H1 (cell line): ENCODE measurements at places on chromosomes 1 and 21.

GRCh38 chr1:8831340-8831739 is 13.9 kb upstream of the RERE start:
- DNase-seq, result no peak
- H3K27me3 ChIP-seq, result no peaks in the 10 kb centered on the region
- no peaks in the 10 kb centered on the region for H3K4me1 ChIP-seq

GRCh38 chr1:36393686-36394085 is 4.0 kb downstream of the LSM10 start:
- peaks cover 6% of the 10 kb centered on the region for H3K36me3 ChIP-seq
- no peak for DNase-seq
- H3K27ac ChIP-seq, result no peak overlapping the region
- H3K4me1 ChIP-seq, result no peaks in the 10 kb centered on the region
- no peaks in the 10 kb centered on the region for H3K27me3 ChIP-seq

DNA sequence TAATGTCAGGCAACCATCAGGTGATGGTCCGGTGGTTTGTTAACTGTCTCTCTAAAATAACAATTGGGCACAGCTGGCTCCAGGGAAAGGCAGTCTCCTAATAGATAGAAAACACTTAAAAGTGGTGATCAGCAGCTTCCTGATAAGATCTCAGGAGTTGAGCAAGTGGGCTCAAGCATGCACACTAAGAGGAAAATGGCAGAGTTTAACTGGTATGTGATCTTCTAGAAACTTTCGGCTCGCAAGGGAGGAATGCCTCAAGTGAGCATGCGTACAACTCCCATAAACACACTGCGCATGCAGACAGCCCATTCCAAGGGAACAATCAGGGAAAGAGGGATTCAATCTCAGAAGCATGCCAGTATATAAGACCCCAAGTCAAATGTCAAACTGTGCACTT is 52.2 kb upstream of the VTCN1 start:
- no peak overlapping the region for H3K4me3 ChIP-seq
- H3K36me3 ChIP-seq, result no peaks in the 10 kb centered on the region
- no peak overlapping the region for H3K27ac ChIP-seq
- no peaks in the 10 kb centered on the region for H3K27me3 ChIP-seq

- H3K27ac ChIP-seq, result no peak overlapping the region
- no peaks in the 10 kb centered on the region for H3K36me3 ChIP-seq
- H3K4me1 ChIP-seq, result no peaks in the 10 kb centered on the region
- no peak overlapping the region for H3K4me3 ChIP-seq
Observed at GRCh38 chr21:43965911-43966585, 46.1 kb upstream of the TRAPPC10 start.

- no peaks in the 10 kb centered on the region for H3K4me1 ChIP-seq
- no peak overlapping the region for H3K27ac ChIP-seq
- no peaks in the 10 kb centered on the region for H3K27me3 ChIP-seq
Observed at GRCh38 chr1:181391301-181391900, 91.9 kb upstream of the CACNA1E start.

GRCh38 chr1:91754348-91754747 is 131.6 kb downstream of the TGFBR3 start:
- H3K27me3 ChIP-seq, result no peaks in the 10 kb centered on the region
- no peak overlapping the region for H3K4me3 ChIP-seq
- H3K27ac ChIP-seq, result no peak overlapping the region
- no peaks in the 10 kb centered on the region for H3K36me3 ChIP-seq

DNA sequence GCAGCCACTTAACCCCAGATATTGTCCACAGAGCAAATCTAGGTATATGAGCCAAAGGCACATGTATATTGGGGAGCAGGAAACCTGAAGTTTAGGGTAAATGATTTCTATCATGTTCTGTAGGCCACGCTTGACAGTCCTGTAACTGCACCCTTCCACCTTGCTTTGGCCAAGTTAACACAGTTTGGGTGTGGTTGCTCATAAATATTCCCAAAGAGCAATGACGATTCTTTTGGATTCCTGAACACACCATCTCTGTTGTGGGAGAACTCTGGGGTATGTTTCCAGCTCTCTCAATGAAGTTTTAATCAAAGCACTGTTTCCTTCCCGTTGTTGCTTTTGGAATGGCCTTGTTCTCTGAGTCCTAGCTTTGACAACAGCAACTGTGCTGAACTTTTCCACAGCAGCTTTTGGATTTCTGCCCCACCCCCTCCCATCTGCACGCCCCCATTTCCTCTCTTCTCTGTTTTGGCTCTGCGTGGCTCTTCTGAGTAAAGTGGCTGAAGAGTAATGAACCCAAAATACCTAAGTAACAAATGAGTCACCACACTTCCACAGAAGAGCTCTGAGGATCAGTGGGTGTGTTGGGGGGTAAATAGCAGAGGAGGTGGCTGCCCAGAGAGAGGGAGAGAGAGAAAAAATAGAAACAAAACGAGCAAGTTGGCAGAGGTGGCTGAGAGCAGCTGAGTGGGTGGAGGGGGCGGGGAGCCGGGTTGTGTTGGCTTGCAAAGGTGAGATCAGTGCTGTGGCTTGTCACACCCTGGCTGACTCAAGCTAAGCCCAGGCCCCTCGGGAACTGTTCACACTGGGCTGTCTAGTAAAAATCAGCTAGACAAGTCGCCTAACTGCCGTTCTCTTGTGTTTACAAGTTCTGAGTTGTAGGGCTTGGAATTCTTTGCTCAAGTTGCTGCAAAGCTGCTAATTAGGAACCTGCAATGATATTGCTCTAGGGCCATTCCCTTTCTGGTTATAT is 26.9 kb upstream of the RAP1A start:
- no peaks in the 10 kb centered on the region for H3K36me3 ChIP-seq
- DNase-seq, result no peak
- H3K4me1 ChIP-seq, result peaks cover 6% of the 10 kb centered on the region; the same call in 1 of the 2 replicates
- no peak overlapping the region for H3K27ac ChIP-seq

DNA sequence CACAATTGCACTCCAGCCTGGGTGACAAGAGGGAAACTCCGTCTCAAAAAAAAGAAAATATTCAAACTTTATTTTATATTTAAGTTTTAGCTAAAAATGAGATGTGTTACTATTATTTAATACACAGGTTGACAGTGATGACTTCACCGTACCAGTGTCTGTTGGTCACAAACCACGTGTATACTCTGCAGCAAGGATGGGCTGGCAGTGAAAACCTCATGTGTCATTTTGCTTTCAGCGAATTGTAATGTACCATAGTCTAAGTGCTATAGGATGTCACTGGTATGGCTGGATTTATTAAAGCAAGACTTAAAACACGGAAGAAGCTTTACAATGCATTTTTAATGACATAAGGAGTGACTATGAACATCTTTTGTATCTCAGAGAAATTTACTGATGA is 28.1 kb upstream of the NHLH2 start:
- no peaks in the 10 kb centered on the region for H3K27me3 ChIP-seq
- no peak overlapping the region for H3K4me3 ChIP-seq
- no peaks in the 10 kb centered on the region for H3K36me3 ChIP-seq
- no peaks in the 10 kb centered on the region for H3K4me1 ChIP-seq
- no peak for DNase-seq
- H3K27ac ChIP-seq, result no peak overlapping the region

- DNase-seq, result no peak
- peaks cover 6% of the 10 kb centered on the region; the same call in 1 of the 2 replicates for H3K36me3 ChIP-seq
- no peaks in the 10 kb centered on the region for H3K27me3 ChIP-seq
- no peak overlapping the region for H3K27ac ChIP-seq
Observed at GRCh38 chr1:200866116-200866515, 6.7 kb upstream of the GPR25 start.

- no peak overlapping the region for H3K27ac ChIP-seq
- no peak overlapping the region for H3K4me3 ChIP-seq
- no peak for DNase-seq
- H3K27me3 ChIP-seq, result no peaks in the 10 kb centered on the region
- no peaks in the 10 kb centered on the region for H3K36me3 ChIP-seq
Observed at GRCh38 chr1:203644191-203644590, 17.6 kb downstream of the ATP2B4 start.

DNA sequence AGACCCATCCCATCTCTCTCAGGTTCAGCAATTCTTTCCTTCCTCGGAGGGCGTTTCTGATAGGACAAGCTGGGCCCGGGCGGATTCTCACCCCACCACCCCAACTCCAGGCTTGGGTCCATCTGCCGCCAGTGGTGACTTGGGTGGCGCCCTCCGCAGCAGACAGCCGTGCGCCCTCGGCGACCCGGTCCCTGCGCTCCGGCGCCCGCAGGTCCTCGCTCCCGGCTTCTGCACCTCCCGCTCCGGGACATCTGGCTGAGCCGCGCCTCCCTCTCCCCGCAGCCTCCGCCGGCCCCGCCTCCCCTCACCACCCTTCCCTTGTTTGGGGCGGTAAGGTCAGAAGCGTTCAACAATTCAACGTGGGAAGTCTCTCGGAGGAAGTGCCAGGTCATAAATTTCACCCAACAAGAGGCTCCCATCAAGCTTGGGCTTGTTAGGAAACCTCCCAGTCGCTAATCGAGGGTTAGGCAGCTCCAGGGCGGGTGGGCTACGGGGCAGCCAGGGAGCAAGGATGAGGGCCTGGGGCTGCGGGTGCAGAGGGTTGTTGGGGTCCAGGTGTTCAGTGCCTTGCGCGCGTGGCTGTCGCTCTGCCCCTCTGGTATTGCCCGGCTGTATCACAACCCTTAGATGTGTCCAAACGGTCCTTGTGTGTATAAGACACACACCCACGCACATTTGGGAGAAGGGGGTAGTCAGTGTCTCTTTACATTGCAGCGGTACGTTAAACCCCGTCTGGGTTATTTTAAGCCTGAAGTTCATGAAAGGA is 39.8 kb downstream of the OLIG1 start:
- H3K27ac ChIP-seq, result no peak overlapping the region
- H3K4me1 ChIP-seq, result peaks cover 20% of the 10 kb centered on the region
- H3K36me3 ChIP-seq, result no peaks in the 10 kb centered on the region
- peaks cover 15% of the 10 kb centered on the region for H3K27me3 ChIP-seq
- peak overlapping the region; percentile 38 for H3K4me3 ChIP-seq

DNA sequence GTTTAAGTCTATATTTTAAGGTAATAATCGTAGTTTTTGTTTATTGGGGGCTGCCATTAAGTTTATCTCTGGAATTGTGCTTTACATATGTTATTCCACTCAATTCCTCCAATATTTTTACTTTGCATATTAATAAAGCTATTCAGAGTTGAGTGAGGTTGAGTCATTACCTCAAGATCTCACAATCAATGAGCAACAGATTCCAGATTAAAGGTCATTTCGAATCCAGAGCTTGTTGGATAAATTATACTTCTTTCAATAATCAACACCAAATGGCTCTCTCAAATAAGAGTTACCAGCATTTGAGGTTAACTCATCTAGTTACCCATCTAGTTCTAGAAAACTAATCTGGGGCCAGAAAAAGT is 16.7 kb downstream of the RGS4 start:
- no peaks in the 10 kb centered on the region for H3K36me3 ChIP-seq
- no peaks in the 10 kb centered on the region for H3K4me1 ChIP-seq
- no peak for DNase-seq
- no peaks in the 10 kb centered on the region for H3K27me3 ChIP-seq
- no peak overlapping the region for H3K27ac ChIP-seq

DNA sequence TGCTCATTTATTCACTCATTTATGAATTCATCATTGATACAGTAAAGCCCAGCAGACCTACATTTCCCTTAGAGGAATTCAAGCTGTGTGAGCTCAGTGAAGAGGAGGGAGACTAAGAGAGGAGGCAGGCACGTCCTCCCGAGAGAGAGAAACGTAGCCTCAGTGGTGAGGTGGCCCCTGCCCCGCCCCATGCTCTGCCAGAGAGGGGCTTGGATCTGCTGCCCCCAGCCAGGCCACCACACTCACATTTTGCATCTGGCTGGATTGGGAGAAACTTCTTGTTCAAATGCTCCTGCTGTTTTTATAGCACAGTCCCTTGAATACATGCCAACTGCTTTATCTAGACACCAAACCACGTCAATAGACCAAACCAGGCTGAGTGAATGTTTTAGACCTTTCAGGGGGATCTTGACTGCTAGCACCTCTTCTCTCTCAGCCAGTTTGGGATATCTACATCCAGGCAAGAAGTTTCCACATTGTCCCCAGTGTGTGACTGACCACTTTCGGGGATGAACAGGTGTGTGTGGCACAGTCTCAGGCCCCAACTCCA is 67.7 kb upstream of the AJAP1 start:
- H3K27ac ChIP-seq, result no peak overlapping the region
- H3K36me3 ChIP-seq, result no peaks in the 10 kb centered on the region
- DNase-seq, result no peak

DNA sequence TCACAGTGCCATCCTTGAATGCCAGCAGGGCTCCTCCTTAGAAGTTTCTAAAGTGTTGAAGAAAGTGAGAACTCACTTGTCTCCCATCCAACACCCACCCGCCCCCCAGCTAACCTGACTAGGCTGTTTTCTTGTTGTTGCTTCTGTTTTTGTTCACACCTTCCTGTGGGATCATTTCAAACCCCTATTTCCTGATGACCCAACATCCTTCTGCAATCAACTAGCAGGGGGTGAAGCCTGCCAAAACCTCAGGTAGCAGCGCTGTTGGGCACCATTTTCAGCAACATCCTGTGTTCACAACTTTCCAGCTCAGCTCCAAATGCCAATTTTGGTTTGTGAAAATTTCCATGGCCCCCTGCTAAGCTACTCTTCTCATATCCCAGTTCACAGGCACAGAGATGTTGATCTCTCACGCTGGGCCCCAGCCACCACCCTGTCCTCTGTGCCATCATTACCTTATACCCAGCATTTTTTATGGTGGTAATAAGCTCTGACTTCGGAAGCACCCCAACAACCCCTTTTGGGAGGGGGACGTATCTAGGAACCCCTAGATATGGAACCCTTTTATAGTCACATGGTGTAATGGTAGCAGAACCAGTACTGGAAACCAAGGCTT is 41.4 kb downstream of the CDC7 start:
- H3K27me3 ChIP-seq, result no peaks in the 10 kb centered on the region
- H3K27ac ChIP-seq, result no peak overlapping the region
- H3K4me1 ChIP-seq, result no peaks in the 10 kb centered on the region
- no peak overlapping the region for H3K4me3 ChIP-seq
- H3K36me3 ChIP-seq, result no peaks in the 10 kb centered on the region

GRCh38 chr1:93029317-93029716 is 49.8 kb upstream of the MTF2 start:
- DNase-seq, result no peak
- H3K4me1 ChIP-seq, result no peaks in the 10 kb centered on the region
- no peak overlapping the region for H3K27ac ChIP-seq
- no peaks in the 10 kb centered on the region for H3K36me3 ChIP-seq
